ENCODE measurements at places on chromosomes 7 and 10.

DNA sequence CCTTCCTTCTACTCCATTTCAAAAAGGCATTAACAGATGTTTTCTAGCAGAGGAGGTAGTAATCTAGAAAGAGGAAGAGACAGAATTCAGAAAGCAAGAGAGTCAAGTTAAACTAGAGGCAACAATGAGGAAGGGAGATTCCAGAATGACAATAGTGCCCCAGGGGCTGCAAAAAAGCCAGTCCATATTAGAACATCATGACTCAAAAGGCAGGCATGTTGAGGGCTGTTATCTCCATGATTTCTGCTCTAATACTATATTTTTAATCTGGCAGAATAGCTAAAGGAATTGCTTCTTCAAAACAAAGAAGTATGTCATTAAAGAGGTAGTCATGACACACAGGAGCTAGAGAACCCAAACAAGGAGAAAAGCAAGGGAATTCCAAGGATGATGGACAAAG is 599.6 kb downstream of the INHBA start:
- no peak for DNase-seq

DNA sequence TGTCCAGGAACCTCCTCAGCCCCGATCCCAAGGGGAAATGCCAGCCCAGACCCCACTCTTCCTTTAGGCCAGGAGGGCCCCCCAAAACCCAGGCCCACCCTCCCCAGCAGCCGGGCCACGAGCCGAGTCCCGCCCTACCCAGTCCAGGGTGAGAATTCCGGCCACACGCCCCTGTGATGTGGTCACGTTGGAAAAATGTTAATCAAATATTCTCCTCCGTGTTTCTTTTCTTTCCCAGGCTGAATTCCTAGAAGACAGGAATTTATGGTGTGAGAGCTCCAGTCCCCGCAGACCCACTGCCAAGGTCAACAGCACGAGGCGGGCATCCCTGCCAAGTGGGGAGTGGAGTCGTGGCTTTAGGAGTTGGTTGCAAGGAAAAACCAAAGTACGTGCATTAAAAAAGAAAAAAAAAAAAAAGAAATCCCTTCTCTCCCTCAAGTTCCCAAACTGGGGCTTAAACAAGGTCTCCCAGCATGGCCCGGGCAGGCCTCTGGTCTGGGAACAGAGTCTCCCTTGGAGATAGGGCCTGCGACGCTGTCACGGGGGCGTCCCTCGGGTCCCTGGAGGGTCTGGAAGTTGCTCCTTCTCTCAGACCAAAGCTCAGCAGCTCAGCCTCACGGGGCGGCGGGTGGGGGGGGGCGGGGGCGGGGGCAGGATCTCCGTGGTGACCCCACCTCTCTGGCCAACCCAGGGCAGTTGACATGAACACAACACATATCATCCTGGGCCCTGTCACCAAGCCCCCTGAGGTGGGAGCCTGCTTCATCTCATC is 28.1 kb upstream of the ELN start:
- DNase-seq = no peak

DNA sequence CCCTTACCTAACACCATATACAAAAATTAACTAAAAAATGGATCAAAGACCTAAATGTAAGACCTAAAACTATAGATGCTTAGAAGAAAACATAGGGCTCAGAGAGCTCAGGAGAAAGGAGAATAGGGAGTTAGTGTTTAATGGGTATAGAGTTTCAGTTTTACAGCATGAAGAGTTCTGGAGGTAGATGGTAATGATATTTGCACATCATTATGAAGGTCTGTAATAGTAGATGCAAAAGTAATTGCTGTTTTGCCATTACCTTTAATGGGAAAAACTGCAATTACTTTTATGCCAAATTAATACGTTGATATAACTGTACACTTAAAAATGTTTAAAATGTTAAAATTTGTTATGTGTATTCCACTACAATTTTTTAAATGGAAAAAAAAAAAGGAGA is 39.2 kb upstream of the NANOS1 start:
- DNase-seq = no peak

GRCh38 chr7:75980430-75981202 is 13.8 kb downstream of the TMEM120A start:
- no peak for DNase-seq

GRCh38 chr7:141221007-141221612 is 147.2 kb downstream of the TMEM178B start:
- DNase-seq = no peak

GRCh38 chr10:74960670-74961069 is 134.3 kb downstream of the KAT6B start:
- no peak for DNase-seq
